T-helper 17 cell (primary cell): ENCODE measurements at places on chromosomes 2 and 18. TPM values are rescaled to one million over a fixed set of nuclear protein-coding genes. Genes with fewer than 3 reads are reported as not detected.
A peak's percentile ranks its signal among the peaks of the same experiment; 100 is the strongest.

DNA sequence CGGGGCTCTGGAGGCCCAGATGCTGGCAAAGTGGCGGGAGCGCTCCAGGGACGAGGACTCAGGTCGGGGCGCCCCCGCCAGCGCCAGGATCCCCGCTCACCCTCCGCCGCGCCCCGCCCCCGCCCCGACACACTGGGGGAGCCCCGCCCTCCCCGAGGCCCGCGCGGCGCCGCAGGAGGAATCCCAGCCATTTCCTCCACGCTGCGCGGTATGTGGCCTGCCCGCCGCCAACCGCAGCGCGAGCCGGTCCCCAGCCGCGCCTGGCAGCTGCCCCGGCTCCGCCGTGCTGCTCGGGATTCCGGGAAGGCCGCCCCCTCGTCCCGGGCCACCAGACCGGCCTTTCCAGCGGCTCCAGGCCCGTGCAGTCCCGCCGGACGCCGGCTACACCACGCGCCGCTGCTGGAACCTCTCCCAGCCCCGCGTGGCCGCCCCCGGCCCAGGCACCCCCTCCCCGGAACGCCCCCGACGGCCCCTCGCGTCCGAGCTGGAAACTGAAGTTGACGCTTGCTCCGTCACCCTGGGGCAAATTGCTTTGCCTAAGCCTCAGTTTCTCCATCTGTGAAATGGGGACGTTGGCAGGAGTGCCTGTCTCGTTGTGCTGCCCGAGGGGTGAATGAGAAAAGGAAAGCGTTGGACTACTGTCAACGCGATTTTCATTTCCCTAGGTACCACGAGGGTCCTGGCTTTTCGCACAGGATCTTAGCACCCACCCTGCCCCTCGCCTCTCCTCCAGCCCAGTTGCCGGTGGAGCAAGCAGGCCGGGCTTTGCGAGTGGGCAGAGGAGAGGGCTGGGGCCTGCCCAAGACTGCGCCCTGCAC lies 53.6 kb downstream of the PKDCC start:
- DNase-seq = peak; percentile 67
- peaks cover 57% of the 10 kb centered on the region for H3K4me1 ChIP-seq
- no peaks in the 10 kb centered on the region for H3K36me3 ChIP-seq
- peak overlapping the region; percentile 66 for H3K27ac ChIP-seq
- no peaks in the 10 kb centered on the region for H3K27me3 ChIP-seq

DNA sequence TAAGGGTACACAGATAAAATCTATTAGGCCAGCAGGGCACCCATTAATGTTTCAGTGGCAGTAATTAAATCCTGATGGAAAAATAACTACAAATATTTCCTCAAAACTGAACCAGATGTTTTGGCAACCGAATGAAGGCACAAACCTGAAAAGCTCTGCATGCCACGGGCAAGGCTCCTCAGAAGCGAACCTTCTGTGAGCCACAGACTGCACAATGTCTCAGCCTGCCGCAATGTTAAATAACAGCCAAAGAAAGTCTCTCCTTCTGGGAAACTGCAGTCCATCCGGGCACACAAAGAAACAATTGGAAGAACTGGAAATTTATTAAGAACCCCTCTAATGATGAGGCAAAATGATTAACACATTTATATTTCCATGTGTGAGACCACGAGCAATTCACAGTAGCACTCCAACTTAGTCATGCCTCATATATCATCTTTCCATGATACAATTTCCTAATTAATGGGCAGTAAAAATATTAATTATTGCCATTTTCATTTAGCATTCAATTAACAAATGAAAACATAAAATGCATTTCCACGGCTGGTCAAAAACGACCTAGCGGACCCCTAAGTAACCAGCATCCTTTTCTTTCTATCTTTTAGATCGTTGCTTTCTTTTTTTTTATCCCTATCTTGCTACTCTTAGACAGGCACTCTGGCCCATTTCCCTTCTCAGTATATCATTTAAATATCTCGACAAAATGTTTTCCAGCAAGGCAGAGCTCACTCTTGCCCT lies 237.5 kb downstream of the EPHA4 start:
- H3K4me3 ChIP-seq = no peak overlapping the region
- no peak for DNase-seq
- no peak overlapping the region for H3K27ac ChIP-seq
- H3K27me3 ChIP-seq = peaks cover 10% of the 10 kb centered on the region
- H3K4me1 ChIP-seq = no peaks in the 10 kb centered on the region

- peaks cover 57% of the 10 kb centered on the region for H3K27me3 ChIP-seq
- H3K4me3 ChIP-seq = no peak overlapping the region
- H3K36me3 ChIP-seq = no peaks in the 10 kb centered on the region
- DNase-seq = no peak
These were observed 16.3 kb downstream of the DYSF start for GRCh38 chr2:71469403-71470398.

- peak overlapping the region; percentile 90 for H3K27ac ChIP-seq
- peaks cover 18% of the 10 kb centered on the region for H3K4me1 ChIP-seq
- H3K27me3 ChIP-seq = no peaks in the 10 kb centered on the region
These were observed 3.9 kb downstream of the DNAJB2 start for GRCh38 chr2:219282943-219283581.

DNA sequence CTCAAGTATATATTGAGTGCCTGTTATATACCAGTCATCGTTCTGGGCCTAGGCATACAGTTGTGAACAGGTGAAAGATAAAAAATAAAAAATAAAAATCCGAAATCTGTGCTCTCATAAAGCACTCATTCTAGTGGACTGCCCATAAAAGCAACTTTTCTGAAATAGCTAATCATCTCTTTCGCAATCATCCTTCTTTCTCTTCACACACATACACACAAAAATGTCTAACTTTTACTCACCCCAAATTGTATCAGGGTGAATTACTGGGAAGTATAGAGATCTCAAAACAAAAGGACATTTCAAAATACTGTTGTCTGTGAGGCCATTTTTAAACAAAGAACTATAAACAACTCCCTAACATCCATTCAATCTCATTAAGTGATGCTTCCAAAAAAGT lies 29.6 kb upstream of the ORC2 start:
- peaks cover 3% of the 10 kb centered on the region for H3K36me3 ChIP-seq
- no peak overlapping the region for H3K4me3 ChIP-seq
- H3K27ac ChIP-seq = no peak overlapping the region

DNA sequence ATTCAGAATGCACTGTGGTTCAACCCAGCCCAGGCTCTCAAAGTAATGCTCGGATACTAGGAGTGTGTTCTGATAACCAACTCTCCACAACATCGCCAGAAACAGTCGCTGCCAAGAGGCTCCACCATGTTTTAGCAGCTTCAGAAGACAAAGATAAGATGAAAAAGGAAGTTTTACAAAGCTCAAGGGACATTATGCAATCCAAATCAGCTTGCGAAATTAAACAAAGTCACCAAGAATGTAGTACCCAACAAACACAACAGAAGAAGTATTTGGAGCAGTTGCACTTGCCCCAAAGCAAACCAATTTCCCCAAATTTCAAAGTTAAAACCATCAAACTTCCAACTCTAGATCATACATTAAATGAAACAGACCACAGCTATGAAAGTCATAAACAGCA lies 360.9 kb downstream of the XIRP2 start:
- DNase-seq = no peak
- no peaks in the 10 kb centered on the region for H3K27me3 ChIP-seq
- H3K27ac ChIP-seq = no peak overlapping the region

DNA sequence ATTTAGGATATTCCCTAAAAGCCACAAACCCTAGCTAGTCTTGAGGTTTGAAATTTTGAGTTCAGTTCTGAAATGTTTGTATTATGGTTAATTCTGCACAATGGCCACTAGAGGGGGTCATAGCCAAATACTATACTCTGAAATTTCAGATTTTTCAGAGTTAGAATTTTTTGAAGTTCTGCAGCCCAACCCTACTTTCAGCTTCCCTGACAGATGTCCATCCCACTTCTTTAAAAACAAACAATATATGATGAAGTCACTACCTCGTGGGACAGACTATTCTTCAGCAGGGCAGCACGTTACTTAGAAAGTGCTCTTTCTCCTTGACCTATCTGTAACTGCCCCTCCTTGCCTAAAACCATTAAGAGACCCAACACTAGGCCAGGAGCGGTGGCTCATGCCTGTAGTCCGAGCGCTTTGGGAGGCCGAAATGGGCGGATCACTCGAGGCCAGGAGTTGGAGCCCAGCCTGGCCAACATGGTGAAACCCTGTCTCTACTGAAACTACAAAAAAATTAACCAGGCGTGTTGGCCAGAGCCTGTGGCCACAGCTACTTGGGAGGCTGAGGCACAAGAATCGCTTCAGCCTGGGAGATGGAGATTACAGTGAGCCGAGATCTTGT lies 48.2 kb upstream of the PAPOLG start:
- H3K36me3 ChIP-seq = peaks cover 2% of the 10 kb centered on the region
- no peak for DNase-seq
- H3K4me1 ChIP-seq = peaks cover 12% of the 10 kb centered on the region

GRCh38 chr2:69734854-69735544 lies 6.9 kb upstream of the ANXA4 start:
- no peaks in the 10 kb centered on the region for H3K4me1 ChIP-seq
- no peak overlapping the region for H3K27ac ChIP-seq
- DNase-seq = no peak
- H3K27me3 ChIP-seq = no peaks in the 10 kb centered on the region
- H3K4me3 ChIP-seq = no peak overlapping the region

DNA sequence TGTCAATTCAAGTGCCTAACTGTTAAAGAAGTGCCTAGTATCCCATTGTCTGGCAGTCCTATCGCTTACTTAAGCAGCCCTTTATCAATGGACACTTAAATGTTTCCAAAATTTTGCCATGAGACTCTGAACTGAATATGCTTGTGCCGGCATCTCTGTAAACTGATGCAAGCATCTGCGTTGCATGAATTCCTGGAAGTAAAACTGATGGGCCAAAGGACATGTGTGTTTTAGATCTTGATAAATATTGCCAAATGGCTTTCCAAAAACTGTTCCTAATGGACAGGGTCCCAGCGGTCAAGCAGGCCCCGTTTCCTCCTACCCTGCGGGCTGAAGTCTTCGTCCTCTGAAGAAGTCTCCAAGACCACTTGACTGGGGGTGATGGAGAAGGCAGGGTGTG lies 121.3 kb upstream of the ZNF516 start:
- no peak for DNase-seq
- no peak overlapping the region for H3K4me3 ChIP-seq
- peaks cover 41% of the 10 kb centered on the region for H3K27me3 ChIP-seq
- H3K36me3 ChIP-seq = peaks cover 5% of the 10 kb centered on the region
- no peak overlapping the region for H3K27ac ChIP-seq

GRCh38 chr2:162072181-162072702 lies 1.8 kb downstream of the DPP4 start:
- peak overlapping the region; percentile 94 for H3K27ac ChIP-seq
- DNase-seq = no peak
- peaks cover 46% of the 10 kb centered on the region for H3K4me1 ChIP-seq
- peak overlapping the region; percentile 99 for H3K4me3 ChIP-seq
- peaks cover 9% of the 10 kb centered on the region for H3K36me3 ChIP-seq

Gene ERMN
- total RNA-seq = 10.2 TPM

Gene SCYGR4
- not detected for total RNA-seq

Gene NOSTRIN
- total RNA-seq = not detected

Gene SOCS6
- total RNA-seq = 0.87 TPM

Gene PEX13
- total RNA-seq = 15.1 TPM

Gene RIT2
- total RNA-seq = not detected

Gene SCYGR6
- not detected for total RNA-seq

Gene ZC3H6
- total RNA-seq = 17.7 TPM
